ENCODE measurements at places on chromosomes 5 and 9.

GRCh38 chr9:71121275-71122021 is at the start of gene TRPM3:
TSS of gene TRPM3 (minus strand) at chr9:71121621. CDS start at chr9:71121354, 267 bp downstream.
- DNase-seq, result no peak

DNA sequence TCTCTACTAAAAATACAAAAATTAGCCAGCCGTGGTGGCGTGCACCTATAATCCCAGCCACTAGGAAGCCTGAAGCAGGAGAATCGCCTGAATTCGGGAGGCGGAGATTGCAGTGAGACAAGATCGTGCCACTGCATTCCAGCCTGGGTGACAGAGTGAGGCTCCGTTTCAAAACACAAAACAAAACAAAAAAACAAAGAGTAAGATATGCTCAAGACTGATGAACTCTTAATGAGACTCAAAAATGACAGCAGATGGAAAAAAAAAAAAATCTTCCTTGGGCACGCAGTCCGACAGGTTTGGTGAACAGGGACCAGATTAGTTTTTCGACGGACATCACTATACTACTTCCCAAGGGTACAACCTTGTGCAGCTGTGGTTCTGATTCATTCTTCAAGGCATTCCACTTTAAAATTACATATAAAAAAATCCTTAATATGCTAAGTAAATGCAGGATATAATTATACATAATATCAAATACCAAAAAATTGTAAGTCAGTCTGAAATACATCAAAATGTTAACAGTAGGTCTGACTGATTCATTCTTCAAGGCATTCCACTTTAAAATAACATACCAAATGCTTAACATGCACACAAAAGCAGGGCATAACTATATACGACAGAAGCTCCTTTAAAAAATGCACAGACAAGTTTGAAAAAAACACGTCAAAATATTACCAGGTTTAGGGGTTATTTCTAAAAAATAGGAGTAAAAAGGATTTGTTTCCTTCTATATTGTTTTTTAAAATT is 12.3 kb downstream of the PSIP1 start:
- no peak for DNase-seq

DNA sequence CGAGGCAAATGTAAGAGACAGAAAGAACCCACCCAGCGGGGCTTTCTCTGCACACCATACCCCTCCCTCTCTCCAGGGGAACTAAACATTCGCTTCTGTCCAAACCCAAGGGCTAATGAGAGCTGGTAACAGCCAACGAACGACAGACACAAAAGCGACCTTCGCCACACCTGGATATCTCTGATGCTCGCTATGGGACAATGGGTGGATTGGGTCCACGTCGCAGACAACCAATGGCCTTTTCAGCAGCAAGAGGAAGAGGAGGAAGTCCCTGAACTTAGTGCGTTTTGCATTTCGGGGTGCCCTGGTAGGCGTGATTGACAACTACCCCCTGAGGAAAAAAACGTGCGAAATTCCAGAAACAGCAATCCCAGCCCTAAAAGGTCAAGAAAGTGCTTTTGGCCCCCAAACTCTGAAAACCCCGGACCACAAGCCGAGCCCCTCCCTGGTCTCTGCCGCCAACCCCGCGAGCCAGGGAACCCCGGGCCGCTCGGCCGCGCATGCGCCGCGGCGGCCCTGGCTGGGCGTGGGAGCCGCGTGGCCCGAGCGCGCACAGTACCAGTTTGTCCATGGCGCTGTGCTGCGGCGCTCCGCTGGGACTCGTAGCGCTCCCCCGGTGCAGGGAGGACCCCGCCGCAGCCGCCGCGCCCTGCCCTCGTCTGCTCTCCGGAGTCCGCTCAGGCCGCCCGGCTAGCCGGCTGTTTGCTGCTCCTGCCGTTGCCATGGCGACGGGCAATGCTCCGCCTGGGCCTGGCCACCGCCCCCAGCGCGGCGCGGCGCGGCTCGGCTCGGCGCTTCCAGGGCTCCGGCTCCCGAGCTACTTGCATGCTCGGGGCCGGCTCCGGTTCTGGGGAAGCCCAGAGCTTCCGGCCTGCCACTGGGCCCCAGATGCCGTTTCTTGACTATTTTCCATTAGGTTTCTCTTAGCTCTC is 66.9 kb upstream of the DNAH5 start:
- peak; percentile 79 for DNase-seq

DNA sequence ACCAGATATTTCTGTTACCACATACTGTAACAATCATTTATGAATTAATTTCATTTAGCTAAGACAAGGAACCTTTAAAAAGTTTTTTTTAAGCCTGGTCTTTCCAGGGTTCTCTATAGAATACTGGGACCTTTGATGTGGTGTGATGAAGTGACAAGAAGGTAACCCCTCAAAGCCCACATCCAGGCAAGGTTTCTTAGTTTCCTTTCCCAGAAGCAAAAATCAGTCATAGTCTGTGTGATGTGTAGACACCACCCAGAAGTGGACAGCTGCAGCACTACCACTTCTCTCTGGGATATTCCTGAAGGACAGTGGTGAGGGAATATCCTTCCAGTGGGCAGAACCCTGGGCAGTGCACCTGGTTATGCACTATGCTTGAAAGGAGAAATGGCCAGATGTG is 115.6 kb downstream of the TTC39B start:
- DNase-seq, result no peak

DNA sequence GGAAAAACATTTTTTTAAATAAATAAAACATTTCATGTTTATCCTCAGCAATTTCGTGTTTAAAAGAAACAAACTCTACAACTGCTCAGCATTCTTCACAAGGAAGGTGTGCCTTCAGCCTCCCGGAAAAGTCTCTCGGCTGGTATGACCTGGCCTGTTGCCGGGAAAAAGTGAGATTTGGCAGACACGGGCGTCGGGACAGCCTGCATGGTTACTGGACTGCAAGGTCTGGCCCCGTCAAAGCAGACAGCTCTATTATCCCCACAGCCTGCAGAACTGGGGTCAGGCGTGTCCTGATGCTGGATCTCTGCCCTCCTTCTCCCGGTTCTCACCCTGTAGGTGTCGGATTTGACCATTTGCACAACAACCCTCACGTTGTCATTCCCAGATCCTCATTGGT is 120.3 kb upstream of the SPATA31C2 start:
- no peak for DNase-seq

DNA sequence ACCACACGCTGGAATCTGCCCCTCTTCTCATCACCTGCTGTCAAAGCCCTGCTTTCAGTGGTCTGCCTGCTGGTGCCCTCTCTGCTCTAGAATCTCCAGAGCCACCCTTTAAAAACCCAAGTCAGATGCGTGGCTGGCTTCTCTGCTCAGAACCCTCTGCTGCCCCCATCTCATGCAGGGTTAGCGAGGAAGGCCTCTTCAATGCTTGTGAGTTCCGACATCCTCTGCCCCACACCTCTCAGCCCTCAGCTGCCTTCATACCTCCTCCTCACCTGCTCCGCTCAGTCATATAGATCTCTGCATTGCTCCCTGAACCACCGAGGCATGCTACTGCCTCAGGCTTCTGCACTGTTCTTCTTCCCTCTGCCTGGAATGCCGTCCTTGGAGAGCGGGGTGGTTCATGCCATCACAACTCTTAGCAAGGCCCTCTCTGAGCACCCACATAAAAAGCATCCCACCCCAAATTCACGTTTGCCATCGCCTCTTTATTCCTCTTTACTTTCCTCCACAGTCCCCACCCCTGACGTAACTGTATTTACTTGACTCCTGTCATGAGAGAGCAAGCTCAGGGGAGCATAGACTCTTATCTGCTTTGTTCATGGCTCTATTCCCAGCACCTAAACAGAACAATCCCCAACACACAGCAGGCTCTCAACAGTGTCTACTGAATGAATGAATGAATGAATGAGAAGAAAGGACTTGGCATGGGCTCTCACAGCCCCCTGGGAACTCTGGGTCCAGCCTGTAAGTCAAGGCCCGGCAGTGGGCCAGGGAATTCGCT is 10.4 kb downstream of the SHB start:
- DNase-seq, result no peak

DNA sequence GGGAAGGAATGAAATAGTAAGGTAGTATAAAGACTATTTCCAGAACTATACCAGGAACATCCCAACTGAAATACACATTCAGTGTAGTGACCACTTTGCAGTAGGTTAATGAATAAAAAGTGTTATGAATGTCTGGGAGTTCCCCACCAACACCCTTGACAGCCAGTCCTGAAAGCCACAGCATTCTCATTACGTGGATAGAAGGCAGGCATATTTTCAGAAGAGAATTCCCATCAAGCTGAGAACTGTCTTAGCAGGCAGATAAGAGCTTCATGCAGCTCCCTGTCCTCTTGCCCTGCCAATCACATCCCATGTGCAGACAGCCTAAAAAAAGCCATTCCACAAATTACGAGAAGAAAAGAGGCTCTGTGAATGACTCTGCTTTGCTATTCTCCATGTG is 695.0 kb downstream of the DTWD2 start:
- no peak for DNase-seq

GRCh38 chr5:90308787-90309585 is 100.6 kb downstream of the CETN3 start:
- no peak for DNase-seq

DNA sequence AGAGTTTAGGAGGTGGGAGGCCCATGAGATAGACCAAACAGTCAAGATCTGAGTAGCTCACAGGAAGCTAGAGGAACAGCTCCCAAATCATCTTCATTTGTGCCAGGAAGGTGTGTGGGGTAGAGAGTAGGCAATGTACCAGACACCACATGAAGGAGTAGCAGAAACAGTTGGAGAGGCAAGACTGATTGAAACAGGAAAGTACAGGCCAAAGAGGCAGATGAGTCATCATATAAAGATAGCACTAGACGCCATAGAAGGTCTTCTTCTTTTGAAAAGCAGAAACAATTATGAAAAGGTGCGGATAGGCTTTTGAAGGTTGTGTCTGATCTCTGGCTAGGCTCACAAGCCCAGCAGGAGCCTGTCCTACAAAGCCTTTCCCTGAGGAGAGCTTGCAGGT is 62.7 kb upstream of the PALM2AKAP2 start:
- DNase-seq, result no peak

GRCh38 chr5:129094924-129095899 is 663 bp downstream of the ISOC1 start:
- no peak for DNase-seq

DNA sequence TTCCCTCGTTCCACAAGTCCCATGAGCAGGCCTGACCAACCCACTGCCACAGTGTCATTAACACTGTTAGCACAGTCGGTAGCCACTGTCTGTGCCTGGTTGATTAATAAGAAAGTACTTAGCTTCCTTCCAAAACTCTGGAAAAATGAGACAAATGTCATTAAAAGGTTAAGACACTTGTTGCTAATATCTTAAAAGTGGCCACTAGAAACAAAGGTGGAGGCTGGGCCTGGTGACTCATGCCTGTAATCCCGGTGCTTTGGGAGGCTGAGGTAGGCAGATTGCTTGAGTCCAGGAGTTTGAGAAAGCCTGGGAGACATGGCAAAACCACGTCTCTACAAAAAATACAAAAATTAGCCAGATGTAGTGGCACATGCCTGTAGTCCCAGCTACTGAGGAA is 194.0 kb downstream of the PDZD2 start:
- no peak for DNase-seq

DNA sequence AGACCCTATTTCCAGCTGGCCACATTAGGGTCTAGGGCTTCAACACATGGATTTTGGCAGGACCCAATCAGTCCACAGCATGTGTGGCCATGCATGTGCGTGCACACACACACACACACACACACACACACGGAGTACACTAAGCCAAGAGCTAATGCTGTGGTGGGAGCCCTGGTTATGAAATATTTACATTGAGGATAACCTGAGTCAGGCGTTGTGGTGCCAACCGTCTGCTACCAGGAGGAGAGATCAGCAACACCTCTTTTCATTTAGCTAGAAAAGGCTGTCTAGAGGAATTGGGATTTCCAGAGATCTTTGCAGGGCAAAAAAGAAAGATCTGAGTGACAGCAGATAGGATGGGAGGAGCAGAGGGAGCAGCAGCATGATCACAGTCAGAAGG is 141.5 kb downstream of the TRPM3 start:
- DNase-seq, result no peak

DNA sequence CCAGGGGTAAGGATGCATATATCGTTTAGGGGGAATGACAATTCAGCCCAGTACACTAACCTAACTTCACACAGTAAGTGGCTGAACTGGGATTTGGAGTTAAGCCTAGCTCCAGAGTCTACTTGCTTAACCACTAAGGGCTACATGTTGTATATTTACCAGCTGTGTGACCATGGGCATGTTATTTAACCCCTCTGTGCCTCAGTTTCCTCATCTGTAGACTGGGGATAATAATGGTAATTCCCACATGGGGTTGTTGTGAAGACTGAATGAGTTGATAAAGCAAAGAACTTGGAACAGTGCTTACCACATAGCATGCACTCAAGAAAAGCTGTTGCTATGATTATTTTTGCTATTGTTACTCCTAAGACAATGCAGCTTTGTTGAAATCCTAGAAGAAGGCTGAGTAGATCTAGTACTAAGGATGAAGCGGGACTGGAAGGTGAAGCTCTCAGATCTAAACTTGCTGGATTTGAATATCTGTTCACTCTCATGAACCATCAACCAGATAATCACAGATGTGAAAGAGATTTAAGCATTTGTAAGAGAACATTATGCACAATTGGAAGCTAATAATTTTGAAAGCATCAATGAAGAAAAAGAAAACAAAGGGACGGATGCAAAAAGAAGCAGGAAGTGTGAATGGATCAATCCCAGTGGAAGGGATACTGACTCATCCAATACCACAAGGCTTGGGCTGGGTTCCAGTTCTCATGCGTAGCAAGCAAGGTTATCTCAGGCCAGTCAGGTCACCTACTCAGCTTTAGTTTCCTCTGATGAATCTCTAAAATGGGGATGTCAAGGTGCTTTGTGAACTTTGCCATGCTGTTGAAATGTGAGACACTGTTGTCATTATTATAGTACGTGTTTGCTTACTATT is 78.5 kb upstream of the TBC1D2 start:
- DNase-seq, result no peak

DNA sequence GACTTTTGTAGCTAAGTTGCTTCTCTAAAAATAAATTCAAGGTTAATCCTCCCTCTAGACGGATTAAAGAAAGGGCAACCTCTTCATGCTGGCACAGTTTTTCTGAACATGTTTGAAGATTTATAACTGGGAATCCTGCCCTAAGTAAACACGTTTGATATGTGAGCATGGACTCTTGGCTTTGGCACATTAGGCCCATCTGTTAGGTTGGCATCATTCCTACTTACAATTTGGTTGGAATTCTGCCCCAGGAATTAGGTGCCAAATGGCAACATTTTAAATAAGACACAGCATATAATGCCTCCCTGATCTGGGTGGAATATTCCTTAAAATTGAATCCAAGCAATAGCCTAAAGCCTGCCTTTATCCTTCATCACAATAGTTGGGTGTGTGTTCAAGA is 372.3 kb upstream of the CDH18 start:
- no peak for DNase-seq

DNA sequence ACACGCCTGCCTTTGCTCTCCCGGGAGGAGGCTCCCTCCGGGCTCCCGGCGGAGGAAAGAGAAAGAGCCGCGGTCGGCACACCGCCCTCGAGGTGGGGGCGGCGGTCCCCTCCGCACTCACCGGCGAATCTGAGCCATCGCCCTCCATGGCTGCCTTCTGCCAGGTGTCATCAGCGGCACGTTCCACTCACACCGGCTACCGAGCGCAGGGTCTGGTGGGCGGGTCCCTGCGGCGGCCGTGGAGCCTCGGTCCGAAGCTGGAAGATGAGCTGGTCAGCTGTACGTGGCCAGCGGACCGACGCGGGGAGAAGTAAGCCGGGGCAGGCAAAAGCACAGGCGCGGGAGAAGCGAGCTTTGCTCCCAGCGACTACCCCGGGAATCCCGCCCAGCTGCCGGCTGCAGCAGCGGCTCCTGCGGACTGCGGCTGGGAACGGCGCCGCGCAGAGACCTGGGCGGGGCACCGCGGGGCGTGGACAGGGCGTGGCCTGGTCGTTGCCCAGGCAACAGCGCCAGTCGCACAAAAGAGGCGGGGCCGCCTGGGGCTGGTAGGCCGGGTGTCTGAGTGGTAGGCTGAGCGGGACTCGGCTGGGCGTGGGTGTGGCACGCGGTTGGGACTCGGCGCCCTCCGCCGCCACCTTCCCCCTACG is at the start of gene TRIM36:
Gene TRIM36, minus strand, starts transcription at position 422 of the 647 bp plus-strand sequence. Its CDS starts 274 bp downstream, at position 148.
- peak; percentile 62 for DNase-seq

Data from NCI-H2107 (cell line).